Activated B cell treated with CpG ODN at 0.5 μM for 24 hours (primary cell): ENCODE measurements at places on chromosomes 4 and X.

- no peak for DNase-seq
Observed at GRCh38 chrX:100606753-100607152, 22.0 kb downstream of the TNMD start.

DNA sequence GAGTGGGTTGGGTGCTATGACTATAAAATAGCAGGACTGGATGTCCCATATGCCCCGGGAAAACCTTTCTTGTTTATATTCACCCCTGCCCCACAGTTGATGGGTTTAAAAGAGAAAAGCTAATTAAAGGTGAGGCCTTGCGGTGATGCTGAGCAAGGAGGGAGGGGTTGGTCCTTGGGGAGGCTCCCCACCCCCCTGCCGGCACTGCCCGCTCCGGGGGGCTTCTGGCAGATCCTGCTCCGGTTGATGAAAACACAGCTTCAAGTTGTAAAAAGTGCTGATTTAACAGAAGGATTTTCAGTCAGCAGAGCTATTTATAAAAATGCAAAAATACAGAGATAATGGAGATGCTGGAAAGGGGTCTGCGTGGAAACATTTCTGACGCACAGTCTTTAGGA, 68.6 kb downstream of the MTMR1 start:
- no peak for DNase-seq

DNA sequence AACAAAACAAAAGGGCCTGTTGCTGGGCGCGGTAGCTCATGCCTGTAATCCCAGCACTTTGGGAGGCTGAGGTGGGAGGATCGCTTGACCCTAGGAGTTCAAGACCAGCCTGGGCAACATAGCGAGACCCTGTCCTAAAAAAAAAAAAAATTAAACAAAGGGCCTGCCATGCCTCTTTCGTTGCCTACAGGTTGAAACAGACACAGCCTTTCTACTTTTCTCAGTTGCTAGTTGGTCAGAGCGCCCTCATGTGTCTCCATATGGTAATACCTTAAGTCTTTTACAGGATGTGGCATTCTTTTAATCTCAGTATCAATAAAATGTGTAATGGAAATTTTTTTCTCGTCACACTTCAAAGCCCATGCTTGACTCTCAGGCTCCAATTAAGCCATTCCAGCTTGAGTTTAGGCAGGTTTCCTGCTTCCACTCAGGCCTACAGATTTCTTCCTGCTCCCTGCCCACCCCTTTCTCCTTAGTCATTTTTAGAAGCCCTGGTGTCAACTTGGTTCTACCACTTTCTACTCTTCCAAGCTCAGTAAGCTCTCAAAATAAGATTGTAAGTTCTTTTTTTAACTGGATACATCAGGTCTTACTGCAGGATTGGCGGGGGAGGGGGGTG, 4.6 kb upstream of the SOWAHD start:
- DNase-seq = no peak

DNA sequence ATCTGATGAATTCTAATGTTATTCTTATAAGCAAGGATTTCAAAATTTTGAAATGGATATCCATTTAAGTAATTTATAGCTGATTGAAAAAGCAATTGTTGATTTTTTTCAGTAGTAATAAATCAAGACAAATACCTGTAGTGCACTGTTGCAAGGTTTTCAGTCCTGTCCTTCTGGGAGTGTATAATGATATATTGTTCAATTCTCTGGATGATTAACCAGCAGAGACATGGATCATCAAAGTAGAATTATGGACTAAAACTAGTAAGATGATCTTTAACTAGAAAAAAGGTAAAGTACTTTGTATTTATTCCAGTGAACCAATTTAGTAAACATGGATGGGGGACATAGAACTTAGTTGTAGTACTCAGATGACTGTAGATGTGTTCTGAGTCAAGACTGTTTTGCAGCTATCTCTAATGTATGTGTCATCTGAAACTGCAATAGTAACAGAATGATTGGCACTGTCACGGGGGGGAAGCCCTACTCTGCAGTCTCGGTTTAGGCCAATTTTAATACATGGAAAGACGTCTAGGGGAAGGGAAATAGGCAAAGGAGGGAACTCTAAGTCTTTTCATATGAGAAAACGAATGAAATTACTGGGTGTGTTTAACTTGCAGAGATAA, 121.9 kb downstream of the GLRA3 start:
- DNase-seq = no peak

DNA sequence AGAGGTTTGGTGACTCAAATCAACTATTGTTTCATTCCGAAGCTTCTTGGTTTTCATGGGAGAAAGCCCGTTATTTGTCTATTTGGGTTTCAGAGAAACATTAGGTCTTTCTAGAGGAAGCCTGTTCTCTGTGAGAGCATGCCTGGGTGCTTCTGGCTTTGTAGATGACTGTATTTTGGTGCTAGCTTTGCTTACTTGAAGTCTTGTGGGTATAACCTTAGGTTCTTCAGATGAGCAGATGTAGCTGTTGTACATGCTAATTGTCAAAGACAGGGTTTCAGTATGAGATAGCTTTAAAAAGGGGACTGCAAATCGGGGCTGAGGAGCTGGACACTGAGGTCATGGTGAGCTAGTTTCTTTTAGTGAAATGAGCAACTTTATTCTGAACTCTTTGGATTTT, 7.9 kb upstream of the STOX2 start:
- no peak for DNase-seq

DNA sequence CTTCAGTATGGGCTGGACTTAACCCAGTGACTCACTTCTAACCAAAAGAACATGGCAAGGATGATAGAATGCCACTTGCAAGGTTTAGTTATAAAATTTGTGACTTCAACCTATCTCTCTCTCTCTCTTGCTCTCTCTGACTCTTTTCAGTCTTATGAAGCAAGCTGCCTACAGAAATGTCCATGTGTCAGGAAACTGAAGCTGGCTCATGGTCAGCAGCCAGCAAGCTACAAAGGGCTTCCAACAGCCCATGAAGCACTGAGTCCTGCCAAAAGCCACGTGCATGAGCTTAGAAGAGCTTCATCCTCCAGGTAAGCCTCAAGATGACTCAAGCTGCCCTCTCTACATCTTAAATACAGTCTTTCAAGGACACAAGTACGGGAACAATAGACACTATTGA, 100.3 kb downstream of the HS3ST1 start:
- no peak for DNase-seq

- DNase-seq = no peak
Observed at GRCh38 chrX:120235284-120235683, 15.3 kb upstream of the ZBTB33 start.

DNA sequence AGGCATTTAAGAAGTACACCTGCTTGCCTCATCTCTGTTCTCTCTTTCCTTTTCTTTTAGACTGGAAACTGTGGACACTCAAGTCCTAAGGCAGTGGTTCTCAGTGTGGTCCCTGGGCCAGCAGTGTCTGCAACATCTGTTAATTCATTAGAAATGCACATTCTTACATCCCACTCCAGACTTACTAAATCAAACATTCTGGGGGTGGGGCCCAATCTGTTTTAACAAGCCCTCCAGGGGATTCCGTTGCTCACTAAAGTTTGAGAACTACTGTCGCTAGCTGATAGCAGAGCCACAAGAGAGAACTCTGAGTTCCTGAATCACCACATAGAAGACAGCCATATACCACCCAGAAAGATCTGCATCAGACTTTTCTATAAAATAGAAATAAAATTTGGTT, 430.6 kb downstream of the BCOR start:
- no peak for DNase-seq

DNA sequence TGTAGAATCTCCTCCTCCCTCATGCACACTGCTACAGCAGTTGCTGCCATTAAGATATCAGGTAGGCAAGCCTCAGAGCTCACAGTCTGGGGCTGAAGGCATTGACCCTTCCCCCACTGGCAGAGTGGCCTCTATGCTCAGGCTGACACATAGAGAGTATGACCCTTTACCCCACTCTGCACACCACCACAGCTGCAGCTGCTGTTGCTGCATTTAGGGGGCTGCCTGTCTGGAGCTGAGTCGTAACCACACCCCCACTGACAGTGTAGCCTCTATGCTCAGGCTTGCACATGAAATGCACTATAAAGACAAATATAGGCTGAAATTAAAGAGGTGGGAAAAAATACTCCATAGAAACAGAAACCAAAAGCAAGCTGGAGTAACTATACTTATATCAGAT, 289.3 kb upstream of the PABPC4L start:
- DNase-seq = no peak

GRCh38 chr4:95371476-95372224, 177.1 kb downstream of the UNC5C start:
- no peak for DNase-seq

GRCh38 chr4:27360790-27361267, 500.2 kb downstream of the STIM2 start:
- no peak for DNase-seq

DNA sequence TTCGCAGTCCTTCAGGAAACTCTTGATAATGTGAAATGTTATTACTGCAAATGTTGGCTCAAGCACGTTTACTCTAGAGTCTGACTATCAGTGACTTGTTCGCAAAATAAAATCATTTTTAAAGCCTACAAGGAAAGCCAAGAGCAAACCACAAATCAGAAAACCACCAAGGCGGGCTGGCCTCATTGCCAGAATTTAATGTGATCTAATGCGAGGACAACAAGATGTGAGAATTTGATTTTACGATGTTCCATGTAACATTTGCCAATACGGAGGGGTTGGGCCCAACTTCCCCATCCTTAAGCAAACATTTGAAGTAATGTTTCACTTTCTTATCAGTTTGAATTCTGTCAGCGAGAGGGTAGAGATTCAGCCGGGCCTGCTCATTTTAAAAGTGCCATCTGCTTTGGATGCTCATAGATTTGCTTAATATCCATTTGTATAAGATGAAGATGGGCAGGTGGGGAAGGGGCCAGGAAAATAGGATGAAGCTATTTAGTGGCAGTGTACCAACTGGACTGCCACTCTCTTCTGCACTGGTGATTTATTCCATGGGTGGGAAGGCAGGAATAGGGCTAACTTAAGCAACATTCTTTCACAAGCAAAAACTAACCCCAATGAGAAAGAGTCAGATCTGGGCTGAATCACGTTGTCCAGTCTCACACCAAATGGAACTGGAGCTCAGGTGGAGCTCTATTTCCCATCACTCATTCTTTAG, 225.3 kb downstream of the ANAPC10 start:
- DNase-seq = no peak

DNA sequence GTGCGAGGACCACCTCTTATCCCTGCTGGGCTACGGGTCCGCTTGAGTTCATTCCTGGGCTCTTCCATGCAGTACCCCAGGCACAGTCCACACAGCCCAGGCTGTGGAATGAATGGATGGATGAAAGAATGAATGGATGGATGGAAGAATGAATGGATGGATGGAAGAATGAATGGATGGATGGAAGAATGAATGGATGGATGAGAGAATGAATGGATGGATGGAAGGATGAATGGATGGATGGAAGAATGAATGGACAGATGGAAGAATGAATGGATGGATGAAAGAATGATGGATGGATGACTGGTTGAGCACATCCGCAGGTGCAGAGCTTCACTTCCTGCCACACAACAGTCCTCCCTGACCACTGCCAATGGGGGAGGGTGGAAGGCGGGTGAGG, 28.2 kb downstream of the ACOX3 start:
- no peak for DNase-seq

GRCh38 chr4:138522366-138522765, 280.2 kb upstream of the SLC7A11 start:
- DNase-seq = no peak
